ENCODE measurements at places on chromosomes 11 and 22. TPM values are rescaled to one million over a fixed set of nuclear protein-coding genes. Genes with fewer than 3 reads are reported as not detected.

DNA sequence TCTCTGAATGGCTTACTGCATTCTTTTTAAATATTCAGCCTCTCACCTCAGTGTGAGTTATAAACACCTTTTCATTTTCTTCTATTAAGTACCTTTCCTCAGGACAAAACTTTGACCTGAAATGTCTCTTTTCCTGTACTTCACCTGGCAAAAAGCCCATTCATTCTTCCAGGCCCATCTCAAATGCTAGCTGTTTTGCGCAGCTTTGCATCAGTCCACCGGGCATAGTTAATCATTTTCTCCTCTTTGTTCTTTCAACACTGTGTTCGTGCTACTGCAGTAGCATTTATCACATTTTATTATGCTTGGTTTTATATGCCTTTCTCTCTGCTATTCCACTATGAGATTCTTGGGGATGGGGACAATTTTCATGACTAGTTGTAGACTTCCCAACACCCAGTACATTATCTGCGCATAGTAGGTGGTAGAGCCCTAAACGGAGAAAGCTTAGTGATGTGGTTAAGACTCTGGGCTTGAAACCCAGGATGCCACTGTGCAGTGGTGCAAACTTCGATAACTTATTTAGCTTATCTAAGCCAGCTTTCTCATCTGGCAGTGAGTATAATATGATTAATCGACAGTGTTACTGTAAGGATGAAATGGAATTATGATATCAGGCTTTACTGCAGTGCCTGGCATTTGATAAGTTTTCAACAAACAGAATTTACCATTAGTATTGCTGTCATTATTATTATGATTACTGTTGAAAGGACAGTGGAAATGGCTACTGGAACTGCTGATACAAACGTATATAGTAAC lies 695.7 kb downstream of the NELL1 start:
- no peaks in the 10 kb centered on the region for H3K4me1 ChIP-seq
- no peak for DNase-seq
- no peak overlapping the region for H3K4me3 ChIP-seq
- H3K27ac ChIP-seq: no peak overlapping the region
- H3K36me3 ChIP-seq: no peaks in the 10 kb centered on the region

DNA sequence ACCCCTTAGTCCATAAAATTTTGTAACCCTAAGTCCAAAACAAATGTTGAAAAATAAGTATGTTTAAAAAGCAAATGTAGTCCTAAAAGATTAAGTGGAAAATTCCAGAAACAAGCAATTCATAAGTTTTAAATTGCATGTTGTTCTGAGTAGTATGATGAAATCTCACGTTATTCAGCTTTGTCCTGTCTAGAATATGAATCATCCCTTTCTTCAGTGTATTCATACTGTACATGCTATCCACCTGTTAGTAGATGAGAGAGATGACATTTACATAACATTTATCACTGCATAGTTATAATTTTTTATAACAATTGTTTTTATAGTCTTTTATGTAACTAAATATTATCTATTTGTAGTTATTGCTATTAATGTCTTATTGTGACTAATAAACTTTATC lies 622.3 kb upstream of the CHORDC1 start:
- H3K27ac ChIP-seq: no peak overlapping the region
- H3K36me3 ChIP-seq: no peaks in the 10 kb centered on the region
- no peak for DNase-seq
- no peaks in the 10 kb centered on the region for H3K27me3 ChIP-seq
- H3K4me3 ChIP-seq: no peak overlapping the region
- H3K4me1 ChIP-seq: no peaks in the 10 kb centered on the region

- H3K27ac ChIP-seq: no peak overlapping the region
- H3K27me3 ChIP-seq: no peaks in the 10 kb centered on the region
- H3K4me1 ChIP-seq: no peaks in the 10 kb centered on the region
These were observed 7.4 kb upstream of the TH start for GRCh38 chr11:2178906-2179494.

DNA sequence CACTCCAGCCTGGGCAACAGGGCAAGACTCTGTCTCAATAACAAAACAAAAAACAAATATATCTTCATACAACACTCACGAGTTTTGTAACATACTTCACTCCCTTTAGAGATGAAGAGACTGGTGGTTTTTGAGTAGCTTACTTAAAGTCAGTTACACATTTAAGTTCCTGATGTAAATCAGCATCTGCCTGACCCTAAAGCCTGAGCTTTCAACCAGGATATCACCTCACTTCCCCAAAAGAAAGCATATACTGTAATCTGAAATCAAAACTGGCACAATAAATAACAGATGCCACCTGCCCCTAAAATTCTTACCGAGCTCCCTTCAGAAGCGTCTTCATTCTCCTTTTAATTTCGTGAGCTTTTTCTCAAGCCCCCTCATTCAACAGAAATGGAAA lies 31.5 kb downstream of the LARGE1 start:
- H3K4me1 ChIP-seq: peaks cover 4% of the 10 kb centered on the region
- no peaks in the 10 kb centered on the region for H3K36me3 ChIP-seq
- H3K27ac ChIP-seq: no peak overlapping the region
- H3K27me3 ChIP-seq: no peaks in the 10 kb centered on the region
- DNase-seq: no peak

KCNA4 gene
- 0.11 TPM for total RNA-seq

DNAJB7 gene
- total RNA-seq: not detected

APOL5 gene
- not detected for total RNA-seq

NAALAD2 gene
- not detected for total RNA-seq

PGA5 gene
- total RNA-seq: 2.0 TPM

LDLRAD3 gene
- total RNA-seq: 21.6 TPM
